ENCODE measurements at places on chromosomes 16 and 17.

DNA sequence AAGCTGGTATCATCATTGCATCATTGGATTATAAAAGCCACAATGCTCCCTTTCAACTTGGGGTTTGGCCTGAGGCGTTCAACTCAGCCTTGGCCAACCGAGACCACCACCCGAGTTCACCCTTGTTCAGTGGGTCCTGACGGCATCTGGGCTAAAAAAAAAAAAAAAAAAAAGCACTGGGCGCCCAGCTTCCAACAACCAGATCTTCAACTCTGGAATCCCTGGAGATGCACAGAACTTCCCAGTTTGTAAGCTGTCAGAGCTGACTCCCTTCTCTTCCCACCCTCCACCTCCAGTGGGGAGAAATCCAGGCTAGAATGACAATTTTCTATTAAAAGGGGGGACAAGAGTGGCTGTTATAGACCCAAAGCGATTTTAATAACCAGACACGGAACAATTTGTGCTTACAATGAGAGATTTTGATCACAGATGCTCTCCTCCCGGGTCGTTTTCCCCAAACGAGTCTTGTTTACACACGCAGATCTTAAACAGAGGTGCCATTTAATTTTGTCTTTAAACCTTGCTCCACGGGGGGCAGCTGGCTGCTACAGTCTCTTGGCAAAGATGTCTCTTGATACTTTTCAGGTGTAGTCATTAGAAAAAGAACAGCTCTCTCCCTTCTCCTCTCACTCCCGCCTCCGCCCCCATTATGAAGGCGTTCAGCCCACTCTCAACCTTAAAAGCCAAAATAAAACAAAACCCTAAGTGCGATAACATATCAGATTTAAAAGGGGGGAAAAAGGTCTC lies 26.9 kb downstream of the GPRC5B start:
- peak; percentile 31 for DNase-seq

GRCh38 chr16:1499756-1500464 lies 6.8 kb downstream of the TELO2 start:
- no peak for DNase-seq

- DNase-seq, result peak; percentile 38
Observed at GRCh38 chr17:83096401-83097224, 17.2 kb downstream of the METRNL start.

- no peak for DNase-seq
Observed at GRCh38 chr17:49598918-49599317, 23.2 kb downstream of the NXPH3 start.

GRCh38 chr17:5587438-5588032 lies 3.2 kb upstream of the NLRP1 start:
- peak; percentile 76 for DNase-seq

- DNase-seq, result no peak
Observed at GRCh38 chr16:55102531-55102930, 171.9 kb downstream of the IRX5 start.

GRCh38 chr16:60432472-60432871 lies 1603.8 kb downstream of the CDH8 start:
- DNase-seq, result no peak

DNA sequence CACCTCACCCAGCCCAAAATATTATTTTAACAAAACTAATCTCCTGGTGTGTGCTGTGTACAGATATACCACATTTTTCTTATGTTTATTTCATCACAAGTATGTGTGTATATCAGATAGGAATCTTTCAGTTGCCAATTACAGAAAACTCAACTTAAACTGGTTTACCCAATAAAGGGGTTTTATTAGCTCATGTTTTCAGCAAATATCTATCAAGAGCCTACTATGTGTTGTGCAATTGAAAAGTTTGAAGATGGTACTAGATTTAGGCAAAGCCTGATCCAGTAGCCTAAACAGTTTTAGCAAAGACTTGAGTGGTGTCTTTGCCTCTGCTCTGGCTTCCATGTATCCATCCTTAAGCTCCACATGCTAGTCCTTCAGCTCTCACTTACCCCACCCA lies 45.1 kb upstream of the LYRM9 start:
- DNase-seq, result no peak

GRCh38 chr16:67277294-67277998 lies 1.9 kb upstream of the PLEKHG4 start:
- no peak for DNase-seq

DNA sequence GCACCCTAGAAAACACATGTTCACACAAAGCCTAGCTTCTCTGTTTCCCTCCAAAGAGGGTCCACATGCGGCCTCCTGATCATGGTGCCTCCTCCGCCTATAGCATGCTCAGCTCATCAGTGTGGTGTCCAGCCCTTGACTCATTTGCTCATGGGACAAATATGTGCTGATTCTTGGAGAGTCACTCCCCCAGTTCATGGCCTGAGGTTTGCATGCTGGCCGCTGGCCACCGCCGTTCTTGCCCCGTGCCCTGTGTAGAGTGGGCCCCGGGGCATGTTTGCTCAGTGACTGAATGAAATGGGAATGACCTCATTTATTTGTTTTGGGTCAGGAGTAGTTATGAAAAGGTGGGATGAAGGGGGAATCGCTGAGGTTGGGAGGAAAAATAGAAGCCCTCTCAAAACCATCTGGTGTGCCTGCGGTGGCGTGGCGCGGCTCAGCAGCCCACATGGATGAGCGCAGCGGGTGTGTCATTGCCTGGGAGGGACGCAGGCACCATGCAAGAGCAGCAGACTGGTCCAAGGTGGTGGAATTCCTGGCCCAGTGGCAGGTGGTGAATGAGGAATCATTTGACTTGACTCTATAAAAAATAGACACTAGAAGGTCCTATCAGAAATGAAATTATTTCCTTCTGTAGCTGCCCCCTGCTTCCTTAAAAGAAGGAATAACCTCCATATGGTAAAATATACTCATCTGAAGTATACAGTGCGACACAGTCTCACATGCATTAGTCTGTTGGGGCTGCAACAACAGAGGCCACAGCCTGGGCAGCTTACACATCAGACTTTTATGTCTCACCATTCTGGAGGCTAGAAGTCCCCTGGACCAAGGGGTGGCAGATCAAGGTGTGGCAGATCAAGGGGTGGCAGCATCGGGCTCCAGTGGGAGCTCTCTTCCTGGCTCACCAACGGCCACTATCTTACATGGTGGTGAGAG lies 31.7 kb downstream of the CRISPLD2 start:
- DNase-seq, result no peak

- no peak for DNase-seq
Observed at GRCh38 chr16:66519482-66520373, 30.2 kb downstream of the TK2 start.

DNA sequence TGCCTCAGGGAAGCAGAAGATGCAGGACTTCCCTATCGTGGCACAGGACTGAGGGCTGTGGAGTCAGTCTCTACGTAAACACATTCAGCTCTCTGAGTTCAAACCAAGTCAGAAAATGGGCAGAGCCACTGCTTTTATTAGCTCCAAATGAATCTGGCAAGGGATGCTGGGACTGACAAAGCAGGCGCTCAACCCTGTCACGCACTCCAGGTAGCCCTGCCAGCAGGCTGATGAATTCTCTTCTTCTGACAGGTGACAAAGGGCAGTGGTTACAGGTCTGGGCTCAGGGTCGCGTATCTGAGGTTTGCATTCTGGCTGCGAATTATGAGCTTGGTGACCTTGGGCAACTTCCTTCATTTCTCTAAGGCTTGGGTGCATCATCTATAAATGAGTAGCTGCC lies 9.4 kb downstream of the RPH3AL start:
- no peak for DNase-seq

DNA sequence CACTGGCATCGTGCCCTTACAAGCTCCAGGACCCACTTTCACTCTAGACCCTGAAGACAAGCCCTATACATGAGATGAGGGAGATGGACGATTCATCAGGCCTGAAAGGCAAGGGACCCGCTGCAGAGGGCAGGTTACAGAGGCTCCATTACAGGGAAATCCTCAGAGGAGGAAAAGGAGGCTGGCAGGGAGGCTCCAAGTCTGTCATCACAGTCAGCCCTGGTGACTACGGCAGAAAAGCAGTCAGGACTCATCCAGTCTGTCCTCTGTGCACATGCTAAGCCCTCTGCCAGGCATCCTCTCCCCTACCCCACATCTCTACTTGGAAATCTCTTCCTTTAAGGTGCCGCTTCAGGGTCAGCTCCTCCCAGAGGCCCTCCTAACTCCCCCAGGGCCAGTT lies 197.7 kb upstream of the CDH5 start:
- no peak for DNase-seq

- DNase-seq, result no peak
Observed at GRCh38 chr16:24844101-24845030, 1.4 kb upstream of the SLC5A11 start.

Measured in NCI-H2171 treated with DMSO at 0.1 percent for 48 hours (cell line).